ENCODE measurements at places on chromosomes 3 and 15.
A peak's percentile ranks its signal among the peaks of the same experiment; 100 is the strongest.

DNA sequence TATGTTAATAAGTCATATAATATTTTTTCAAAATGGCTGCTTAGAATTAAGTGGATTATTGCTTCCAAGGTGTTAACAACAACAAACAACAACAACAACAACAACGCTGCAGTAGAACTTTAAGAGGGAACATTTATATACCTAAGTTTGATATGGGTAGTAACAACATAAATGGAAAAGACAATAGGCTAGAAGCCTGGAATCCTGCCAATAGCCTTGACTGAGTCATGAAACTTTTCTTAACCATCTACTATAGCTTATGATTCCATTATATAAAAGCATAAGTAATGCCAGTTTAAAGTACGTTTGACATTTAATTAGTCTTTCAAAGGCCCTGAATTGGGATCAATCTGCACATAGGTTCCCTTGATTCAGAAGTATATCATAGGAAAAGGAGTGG lies 31.2 kb downstream of the SATB1 start:
- DNase-seq: no peak

DNA sequence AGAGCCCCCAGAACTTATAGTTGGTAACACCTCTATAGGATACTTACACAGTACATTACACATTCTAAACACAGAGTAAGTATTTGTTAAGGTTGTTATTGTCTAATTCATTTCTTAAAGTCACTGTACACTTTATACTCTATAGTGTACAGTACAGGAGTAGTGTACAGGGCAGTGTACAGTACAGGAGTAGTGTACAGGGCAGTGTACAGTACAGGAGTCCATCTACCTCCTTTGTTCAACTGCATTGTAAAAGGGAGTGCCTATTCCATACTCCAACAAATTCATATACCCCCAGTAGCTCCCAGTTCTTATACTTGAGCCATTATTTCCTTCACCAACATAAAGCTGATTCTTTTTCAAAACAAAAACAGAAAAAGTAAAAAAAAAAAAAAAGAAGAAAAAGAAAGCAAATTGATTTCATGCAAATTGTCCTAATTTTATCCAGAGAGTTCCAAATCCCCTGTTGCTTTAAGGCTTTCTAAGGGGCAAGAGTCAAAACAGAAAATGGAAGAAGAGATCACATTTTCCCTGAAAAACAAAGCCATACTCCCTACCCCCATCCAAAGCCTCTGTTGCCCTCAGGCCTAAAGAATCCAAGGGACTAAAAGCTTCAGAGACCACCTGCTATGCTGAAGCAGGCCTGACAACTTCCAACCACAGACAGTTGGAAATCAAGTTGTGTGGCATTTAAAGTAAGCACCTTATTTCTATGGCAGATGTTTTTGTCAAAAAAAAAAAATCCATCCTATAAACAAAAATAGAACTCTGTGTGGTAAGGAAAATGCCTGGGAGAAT lies 125.6 kb downstream of the PLCH1 start:
- DNase-seq: no peak

GRCh38 chr3:32422943-32423342 lies 31.3 kb downstream of the CMTM7 start:
- DNase-seq: no peak

GRCh38 chr15:57183041-57183440 lies 193.3 kb upstream of the CGNL1 start:
- DNase-seq: no peak

- DNase-seq: no peak
Measured at GRCh38 chr3:109178708-109179107, 42.2 kb downstream of the C3orf85 start.

- peak; percentile 93 for DNase-seq
Measured at GRCh38 chr3:15797642-15798303, at the start of gene ANKRD28. TSS of gene ANKRD28 (minus strand) at chr3:15797979. CDS start at chr3:15796521, 1,458 bp downstream.

GRCh38 chr3:134959516-134959915 lies 164.5 kb downstream of the EPHB1 start:
- DNase-seq: no peak

DNA sequence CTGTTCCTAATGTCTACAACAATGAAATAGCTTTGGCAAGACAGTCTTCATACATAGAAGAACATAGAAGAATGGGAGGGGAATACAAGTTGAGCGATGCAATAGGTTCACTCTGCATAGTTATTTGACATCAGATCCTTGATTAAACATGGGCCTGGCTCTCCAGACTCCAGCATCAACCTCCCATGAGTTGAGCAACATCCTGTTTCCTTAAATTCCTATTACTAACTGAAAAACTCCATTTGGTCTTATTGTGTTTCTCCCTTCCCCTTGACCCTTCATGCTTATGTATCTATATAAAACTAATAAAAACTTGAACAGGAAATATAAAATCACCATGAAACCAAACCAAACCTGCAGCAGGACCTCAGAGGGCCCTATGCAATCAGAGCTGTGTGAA lies 304.5 kb upstream of the SATB1 start:
- no peak for DNase-seq

DNA sequence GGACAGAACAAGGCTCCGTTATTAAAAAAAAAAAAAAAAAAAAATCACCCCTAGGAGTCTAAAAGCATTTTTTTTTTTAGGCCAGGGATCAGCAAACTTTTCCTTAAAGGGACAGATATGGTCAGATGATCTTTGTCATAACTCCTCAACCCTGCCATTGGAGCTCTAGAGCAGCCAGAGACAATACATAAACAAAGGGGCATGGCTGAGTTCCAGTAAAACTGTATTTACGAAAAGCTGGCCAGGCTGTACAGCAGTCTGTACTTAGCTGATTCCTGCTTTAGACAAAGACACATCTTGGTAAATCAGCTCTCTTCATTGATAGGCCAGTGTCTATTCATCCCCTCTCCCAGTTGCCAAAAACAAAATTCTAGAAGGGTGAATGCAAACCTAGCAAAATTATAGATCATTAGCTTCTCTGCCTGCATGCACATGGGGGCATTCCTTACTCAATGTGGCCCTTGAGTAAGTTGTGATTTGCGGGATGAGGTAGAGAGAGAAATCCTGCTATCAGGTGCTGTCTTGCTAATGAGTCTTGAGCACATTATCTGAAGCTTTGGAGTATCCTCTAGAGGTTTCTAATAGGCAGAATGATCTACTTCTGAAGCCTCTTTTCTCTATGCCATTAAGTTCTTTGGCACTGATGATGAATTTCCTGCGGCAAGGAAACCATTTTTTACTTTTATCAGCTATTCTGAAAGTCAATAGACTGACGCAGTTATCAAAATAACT lies 35.2 kb downstream of the SENP8 start:
- no peak for DNase-seq

GRCh38 chr3:155712008-155712407 lies 32.9 kb downstream of the PLCH1 start:
- DNase-seq: no peak

DNA sequence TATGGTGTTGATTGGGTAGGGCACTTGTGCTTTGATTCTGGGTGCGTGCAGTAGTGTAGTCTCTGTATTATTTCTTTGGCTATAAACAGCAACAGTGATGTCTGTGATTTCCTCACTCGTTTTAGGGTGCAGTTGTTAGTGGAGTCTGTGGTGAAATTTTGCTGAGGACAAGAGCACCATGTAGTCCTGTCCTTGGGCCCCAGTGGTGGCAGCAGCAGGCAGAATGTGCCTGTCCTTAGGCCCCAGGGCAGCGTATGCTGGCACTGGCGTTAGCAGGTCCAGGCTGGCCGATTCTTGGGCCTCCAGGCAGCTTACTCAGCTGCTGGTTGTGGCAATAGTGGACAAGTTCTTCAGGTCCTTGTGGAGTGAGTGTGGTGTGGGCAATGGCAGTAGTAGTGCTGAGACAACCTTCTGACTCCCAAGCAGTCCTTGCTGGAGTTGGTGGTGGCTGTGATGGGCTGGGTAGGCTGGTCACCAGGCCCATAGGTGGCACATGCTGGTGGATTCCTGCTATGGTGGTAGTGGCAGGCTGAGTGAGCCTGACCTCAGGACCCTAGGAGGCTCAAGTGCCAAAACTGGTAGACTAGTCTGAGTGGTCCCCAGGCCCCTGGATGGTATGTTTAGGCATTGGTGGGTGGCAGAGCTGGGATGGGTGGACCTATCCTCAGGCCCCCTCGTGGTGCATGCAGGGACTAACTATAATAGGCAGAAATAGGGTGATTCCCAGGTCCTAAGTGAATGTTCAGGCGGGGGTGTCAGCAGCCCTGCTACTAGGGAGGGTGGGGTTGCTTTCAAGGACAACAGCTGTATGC lies 56.3 kb downstream of the TNFAIP8L3 start:
- DNase-seq: no peak

DNA sequence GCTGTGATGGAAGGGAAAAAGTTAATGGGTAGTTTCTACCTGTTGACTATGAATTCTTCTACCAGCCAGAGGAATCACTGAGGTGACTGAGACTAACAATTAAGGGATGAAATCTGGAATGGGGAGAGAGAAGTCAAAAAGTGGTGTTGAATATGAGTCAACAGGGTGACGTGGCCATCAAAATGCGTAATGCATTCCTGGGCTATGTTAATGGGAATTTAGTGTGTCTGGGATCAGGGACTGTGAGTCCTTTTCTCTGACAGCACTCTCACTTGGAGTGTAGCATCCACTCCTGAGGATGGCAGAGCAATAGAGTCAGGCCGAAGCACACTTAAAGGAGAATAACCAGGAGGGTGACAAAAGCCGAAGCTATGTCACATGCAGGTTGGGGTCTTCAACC lies 60.4 kb downstream of the MESD start:
- no peak for DNase-seq

GRCh38 chr15:65059931-65060596 lies 7.7 kb downstream of the RASL12 start:
- DNase-seq: no peak

- DNase-seq: no peak
Measured at GRCh38 chr15:58999694-59000093, 12.2 kb downstream of the RNF111 start.

DNA sequence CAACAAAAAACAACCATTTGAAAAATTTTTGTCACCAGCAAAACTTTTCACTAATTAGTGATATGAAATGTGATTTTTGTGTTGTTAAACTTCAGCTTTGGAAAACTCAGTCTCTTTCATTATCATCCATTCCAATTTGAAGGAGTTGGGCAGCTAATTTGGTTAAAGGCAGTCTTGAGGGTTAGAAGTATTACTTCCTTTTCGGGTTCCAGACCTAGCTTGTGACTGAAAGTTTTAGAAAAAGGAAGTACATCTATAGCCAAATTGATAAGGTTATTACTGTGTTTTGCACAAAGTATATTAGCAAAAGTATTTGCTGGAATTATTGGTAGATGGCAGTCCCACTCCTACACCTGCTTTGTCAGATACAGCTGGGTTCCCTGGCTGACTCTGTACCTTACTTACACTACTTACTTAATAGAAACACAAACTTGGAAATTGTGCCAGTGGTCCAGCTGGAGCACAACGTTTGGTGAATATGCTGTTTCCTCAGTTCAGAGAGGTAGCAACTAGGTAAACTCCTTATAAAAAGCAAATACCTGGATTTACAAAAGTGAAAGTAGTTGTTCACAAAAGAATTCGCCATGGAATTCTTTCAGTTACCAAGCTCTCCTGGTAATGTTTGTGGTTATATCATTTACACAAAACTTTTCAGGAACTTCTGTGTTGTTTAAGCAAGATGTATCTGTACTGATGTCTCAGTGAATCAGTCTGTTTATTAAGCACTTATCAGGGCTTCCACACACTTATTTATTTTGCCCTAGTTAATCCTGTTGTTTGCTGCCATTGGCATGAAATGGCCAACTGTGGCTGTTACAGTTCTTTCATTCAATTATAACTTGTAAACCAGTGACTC lies 31.6 kb downstream of the TIPARP start:
- peak; percentile 64 for DNase-seq

DNA sequence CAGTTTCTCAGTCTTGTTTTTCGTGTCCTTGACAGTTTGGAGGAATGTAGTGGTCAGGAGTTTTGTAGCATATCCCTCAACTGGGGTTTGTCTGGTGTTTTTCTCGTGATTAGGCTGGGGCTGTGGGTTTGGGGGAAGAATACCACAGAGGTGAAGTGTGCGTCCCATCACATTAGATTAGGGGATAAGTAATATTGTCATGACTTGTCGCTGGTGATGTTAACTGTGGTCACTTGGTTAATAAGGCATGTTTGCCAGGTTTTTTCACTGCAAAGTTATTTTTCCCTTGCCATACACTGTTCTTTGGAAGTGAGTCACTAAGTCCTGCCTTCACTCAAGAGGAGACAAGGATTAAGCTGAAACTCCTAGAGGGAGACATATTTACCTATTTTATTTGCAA lies 39.1 kb downstream of the PAK2 start:
- DNase-seq: no peak

GRCh38 chr15:90564051-90564450 lies 34.3 kb downstream of the CRTC3 start:
- peak; percentile 92 for DNase-seq

DNA sequence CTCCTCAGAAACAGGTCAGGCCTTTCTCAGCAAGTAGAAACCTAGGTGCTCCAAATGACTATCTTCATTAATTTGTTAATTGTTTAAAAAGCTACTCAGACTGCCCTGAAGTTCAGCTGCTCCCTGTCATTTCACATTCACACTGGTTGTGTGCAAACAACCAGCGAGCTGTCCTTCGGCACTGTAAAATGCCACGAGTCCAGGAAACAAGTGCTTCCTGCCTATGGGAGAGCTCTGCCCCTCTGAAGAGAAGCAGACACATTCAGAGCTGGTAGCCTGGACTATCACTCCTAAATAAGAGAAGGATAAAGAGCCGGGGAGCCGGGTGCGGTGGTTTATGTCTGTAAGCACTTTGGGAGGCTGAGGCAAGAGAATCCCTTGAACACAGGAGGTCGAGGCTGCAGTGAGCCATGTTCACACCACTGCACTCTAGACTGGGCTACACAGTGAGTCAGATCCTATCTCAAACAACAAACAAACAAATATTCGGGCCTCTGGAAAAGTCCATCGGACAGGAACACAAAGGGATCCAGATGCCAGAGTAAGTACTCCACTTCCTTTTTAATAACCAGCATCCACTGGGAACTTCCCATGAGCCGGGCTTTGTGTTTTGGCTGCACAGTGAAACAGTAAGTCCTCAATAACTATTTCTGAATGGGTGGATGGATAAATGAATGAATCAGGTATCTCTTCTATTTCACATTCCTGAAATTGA lies 114.4 kb upstream of the WNT5A start:
- DNase-seq: no peak

- DNase-seq: no peak
Measured at GRCh38 chr15:77475001-77475400, 54.3 kb downstream of the HMG20A start.

- no peak for DNase-seq
Measured at GRCh38 chr15:101126618-101127505, 125.0 kb downstream of the CHSY1 start.

Data from CD14-positive monocyte (primary cell).